ENCODE measurements at places on chromosomes 11 and 22.
A peak's percentile ranks its signal among the peaks of the same experiment; 100 is the strongest.

- no peak for DNase-seq
Measured at GRCh38 chr11:107961480-107961879, 33.2 kb downstream of the RAB39A start.

DNA sequence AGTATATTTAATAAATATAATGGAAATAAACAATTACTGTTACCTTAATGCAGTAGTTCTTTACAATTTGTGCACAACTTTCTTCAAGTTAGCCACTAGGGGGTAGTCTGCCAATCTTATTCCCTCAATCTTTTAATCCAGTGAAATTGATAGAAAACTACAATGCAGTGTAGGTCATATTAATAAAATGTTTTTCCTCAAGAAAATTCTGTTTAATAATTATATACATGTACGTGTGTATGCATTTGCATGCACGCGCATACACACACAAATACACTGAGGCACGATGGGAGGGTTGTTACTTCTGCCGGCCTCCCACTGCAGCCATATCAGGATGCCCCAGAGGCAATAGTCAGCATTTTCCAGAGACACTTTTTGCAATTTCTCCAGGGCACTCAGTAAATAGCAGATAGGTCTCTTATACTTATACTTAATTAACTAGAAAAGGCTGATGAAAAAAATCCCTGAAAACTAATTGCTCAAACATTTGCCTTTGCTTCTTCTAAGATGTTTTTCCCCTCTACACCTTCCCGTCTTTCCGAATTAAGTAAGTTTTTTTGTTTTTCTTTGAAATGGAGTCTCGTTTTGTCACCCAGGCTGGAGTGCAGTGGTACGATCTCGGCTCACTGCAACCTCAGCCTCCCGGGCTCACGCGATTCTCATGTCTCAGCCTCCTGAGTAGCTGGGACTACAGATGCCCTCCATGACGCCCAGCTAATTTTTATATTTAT lies 3.1 kb downstream of the GAB2 start:
- DNase-seq, result peak; percentile 43

- DNase-seq, result no peak
Measured at GRCh38 chr22:42269432-42270175, 849 bp downstream of the TCF20 start.

GRCh38 chr22:45102896-45103420 lies 60.8 kb upstream of the NUP50 start:
- no peak for DNase-seq

- no peak for DNase-seq
Measured at GRCh38 chr11:112540261-112540660, 279.6 kb upstream of the PLET1 start.

- no peak for DNase-seq
Measured at GRCh38 chr22:26566994-26567393, 22.9 kb downstream of the TPST2 start.

DNA sequence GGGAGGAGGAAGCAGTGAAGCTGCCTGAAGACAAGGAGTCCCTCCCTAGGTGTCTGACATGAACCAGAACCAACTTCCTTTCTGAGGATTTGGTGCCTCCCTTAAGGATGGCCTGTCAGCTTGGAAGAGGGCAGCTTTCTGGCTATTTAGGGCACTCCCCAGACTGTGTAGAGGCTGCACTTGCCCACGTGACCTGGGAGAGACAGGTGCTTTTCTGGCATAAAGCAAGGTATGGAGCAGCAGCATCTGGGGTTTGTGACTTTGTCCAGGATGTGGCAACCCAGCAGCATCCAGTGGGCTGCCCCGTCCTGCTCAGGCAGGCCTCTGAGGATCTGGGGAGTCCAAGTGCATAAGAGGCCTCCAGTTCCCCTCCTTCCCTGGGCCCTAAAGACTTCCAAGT lies 42.0 kb upstream of the TLCD5 start:
- no peak for DNase-seq

DNA sequence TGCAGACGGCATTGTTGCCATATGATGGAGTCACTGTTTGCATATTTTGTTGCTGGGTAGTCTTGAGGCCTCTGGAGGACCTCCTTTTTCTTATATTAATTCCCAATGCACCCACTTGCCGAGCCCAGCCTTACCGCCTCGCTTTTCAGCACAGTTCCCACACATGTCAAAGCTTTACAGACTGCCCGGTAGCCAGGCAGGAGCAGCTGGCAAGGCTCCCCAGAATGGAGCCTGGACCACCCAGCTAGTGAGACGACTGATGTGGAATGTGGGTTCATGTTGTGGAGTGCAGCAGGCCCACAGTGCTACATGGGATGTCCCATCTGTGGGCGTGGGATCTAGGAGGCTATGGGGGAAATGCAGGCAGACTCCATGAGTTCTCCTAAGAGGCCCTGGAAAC lies 99.4 kb upstream of the MTMR2 start:
- peak; percentile 30 for DNase-seq

GRCh38 chr11:92198268-92198667 lies 26.4 kb upstream of the FAT3 start:
- DNase-seq, result no peak

- peak; percentile 92 for DNase-seq
Measured at GRCh38 chr11:83044958-83045712, 26.6 kb downstream of the RAB30 start.

DNA sequence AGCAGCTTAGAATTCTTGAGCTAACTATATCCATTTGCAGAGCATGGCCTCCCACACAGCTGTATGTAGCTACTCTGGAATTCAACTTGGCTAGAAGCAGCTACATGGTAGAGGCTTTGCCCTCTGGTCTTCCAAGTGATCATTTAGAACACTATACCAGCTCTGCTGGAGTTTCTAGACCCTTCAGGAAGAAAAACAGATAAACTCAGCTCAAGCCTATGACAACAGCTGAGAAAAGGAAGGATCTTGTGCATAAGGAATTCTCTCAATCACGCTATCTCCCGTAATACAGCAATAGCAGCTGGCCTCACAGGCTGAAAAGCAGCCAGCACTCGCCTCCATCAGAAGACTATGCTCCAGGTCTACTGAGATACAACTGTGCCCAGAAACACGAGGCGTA lies 50.6 kb upstream of the APOA1 start:
- peak; percentile 71 for DNase-seq

- DNase-seq, result no peak
Measured at GRCh38 chr11:70174547-70175235, 28.4 kb upstream of the FADD start.

GRCh38 chr11:121699801-121700200 lies 247.0 kb upstream of the SORL1-AS1 start:
- no peak for DNase-seq

DNA sequence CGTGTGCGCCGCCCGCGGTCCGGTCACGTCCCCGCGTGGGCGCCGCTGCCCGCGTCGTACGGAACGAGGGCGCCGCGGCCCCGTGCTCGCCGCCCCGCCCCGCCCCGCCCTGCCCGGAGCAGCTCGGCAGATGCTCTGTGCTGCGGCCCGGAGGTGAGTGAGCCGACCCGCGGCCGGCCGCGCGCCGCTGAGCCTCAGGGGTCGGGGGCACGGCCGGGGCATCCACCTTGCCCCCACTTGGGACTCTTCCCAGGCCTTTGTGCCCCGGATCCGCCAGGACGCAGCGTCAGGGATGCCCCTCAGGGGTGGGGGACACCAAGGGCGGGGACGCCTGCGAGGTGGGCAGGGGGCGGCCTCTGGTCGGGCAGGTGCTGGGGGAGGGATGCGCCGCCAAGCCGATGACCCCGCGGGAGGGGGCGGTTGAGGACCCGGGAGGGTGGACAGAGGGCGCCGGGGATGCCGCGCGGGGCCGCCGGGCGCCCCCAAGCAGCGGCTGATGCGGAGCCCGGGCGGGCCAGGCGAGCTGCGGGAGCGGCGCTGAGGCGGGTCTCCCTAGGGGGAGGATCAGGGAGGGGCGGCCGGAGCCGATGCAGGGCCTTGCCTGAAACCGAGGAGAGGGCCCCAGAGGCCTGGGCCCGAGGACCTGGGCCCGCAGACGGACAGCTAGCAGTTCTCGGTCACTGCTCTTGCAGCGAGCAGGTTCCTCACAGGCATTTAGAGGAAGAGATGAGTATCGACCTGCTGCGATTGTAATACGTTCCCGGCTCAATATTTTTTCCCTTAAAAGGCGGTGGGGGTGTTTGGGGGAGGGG lies at the start of gene GNAZ:
Gene GNAZ, plus strand, starts transcription at position 102 of the 812 bp plus-strand sequence. CDS start 25,177 bp downstream, outside the sequence.
- DNase-seq, result no peak

GRCh38 chr11:92867913-92868619 lies 101.4 kb upstream of the MTNR1B start:
- no peak for DNase-seq

Measured in IMR-90 (cell line).